ENCODE measurements at places on chromosomes 4 and X.

DNA sequence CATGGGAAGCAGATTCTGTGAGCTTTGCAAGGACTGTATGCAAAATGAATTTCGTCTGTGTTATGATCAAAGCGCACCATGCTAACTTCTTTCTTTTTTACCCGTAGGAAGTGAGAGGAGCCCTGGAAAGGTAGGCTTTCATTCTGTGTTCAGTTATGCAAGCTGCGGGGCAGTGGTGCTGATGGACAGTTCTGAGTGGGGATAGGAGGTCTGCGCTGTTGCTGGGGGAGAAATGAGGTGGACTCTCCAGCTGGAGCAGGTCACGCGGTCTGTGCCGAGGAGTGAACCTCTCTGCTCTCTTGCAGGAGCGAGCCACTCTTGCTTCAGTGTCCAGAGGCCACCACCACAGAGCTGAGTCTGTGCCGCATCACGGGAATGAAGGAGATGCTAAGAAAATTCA lies 4.5 kb downstream of the TRIML1 start:
- no peak for DNase-seq

GRCh38 chr4:20249333-20249732 lies 2.4 kb upstream of the SLIT2 start:
- DNase-seq, result peak; percentile 10

DNA sequence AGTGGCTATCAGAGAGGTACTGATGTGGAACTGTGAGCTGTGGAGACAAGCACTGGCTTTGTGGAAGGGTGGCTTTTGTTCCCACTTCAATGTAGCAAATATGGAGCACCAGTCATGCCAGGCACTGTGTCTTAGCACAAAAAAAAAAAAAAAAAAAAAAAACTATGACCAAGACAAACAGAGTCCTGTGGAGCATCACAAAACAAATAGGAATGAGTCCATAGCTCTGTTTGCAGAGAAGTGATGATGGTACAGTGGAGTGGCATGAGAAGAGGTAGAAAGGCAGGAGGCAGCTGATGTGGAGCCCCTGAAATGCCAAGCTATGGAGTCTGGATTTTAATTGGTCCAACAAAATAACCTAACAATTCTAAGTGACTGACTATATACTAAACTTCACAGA lies 116.9 kb downstream of the RAB28 start:
- no peak for DNase-seq

GRCh38 chr4:119135721-119136121 lies at the start of gene MYOZ2:
Gene MYOZ2 (plus strand): TSS chr4:119135832. CDS start chr4:119136526, 694 bp downstream.
- peak; percentile 16 for DNase-seq

DNA sequence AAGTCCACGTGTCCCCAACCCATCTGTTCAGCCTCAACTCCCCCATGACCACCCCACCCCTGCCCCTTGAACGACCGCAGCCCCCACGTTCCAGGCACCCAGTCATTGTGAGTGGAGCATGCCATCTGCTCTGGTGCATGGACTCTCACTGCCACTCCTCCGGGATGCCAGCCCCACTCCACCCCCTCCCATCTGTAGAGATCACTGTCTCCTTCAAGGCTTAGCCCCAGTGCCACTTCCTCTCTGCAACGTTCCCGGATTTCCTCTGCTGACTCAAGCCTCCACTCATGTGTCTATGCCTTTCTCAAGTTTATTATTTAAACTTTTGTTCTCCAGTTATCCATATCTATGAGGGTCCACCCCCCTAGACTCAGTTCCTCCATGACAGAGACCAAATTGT lies 54.0 kb downstream of the MAML3 start:
- DNase-seq, result no peak

GRCh38 chr4:133584714-133585113 lies 435.6 kb downstream of the PCDH10 start:
- DNase-seq, result no peak

GRCh38 chr4:59597536-59598329 lies 1602.4 kb upstream of the ADGRL3 start:
- no peak for DNase-seq

DNA sequence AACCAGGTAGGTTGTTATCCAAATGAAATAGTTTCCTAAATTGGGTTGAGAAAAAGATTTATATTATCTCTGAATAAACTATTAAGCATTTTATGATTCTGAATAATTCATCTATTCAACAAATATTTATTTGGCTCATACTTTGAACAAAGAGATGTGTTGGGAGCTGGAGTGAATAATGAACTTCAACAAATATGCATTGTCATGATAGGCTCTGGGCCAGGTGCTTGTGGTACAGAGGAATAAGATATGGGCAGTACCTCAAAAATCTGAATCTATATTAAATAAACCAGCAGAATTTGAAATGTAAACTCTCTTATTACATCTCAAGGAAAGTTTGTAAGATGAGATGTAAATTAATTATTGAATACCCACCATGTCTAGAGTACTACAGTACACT lies 75.7 kb upstream of the DCLK2 start:
- DNase-seq, result no peak

DNA sequence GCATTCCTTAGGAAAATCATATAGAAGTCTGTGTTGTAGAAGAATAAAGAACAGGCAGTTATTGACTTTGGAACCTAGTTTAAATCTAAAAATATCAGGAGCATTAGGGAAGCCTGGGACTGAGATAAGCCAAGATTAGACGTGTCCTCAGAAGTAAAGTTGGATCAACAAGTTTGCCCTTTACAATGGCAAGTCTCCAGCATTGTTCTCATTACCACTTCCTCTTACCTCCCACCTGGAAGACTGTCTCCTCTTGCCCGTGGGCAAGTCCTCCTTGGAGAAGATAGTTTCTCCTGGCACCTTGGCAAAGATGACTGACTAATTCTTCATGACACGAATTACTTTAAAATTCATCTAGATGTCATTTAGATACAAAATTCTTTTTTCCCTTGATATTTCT lies 37.8 kb downstream of the CNKSR2 start:
- DNase-seq, result peak; percentile 1

DNA sequence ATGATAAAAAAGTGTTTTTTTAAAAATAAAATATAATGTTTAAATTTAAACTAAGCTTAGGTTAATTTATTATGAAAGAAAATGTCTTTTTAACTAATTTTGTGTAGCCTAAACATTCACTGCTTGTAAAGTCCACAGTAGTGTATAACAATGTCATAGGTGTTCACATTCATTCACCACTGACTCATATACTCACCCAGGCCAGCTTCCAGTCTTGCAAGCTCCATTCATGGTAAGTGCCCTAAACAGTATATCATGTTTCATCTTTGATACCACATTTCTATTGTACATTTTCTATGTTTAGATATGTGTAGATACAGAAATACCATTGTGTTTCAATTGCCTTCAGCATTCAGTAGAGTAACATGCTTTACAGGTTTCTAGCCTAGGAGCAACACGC lies 530.3 kb downstream of the EPHA5 start:
- no peak for DNase-seq

DNA sequence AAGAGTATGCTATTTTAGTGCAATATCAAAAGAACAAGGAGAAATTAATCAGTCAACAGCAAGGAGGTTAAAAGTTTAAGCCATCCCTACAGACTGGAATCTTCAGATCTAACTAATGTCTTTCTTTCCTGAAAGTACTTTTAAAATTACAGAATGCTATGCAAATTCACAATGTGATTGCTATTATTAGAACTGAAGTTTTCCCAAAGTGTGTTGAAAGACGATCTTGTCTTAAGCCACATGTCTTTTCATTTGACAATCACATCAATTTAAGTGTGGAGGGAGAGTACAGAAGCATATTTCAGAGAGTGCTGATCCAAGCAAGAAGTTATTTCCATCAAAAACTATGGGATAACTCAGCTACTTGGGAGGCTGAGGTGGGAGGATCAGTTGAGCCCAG lies 64.7 kb upstream of the TNIP3 start:
- DNase-seq, result no peak

DNA sequence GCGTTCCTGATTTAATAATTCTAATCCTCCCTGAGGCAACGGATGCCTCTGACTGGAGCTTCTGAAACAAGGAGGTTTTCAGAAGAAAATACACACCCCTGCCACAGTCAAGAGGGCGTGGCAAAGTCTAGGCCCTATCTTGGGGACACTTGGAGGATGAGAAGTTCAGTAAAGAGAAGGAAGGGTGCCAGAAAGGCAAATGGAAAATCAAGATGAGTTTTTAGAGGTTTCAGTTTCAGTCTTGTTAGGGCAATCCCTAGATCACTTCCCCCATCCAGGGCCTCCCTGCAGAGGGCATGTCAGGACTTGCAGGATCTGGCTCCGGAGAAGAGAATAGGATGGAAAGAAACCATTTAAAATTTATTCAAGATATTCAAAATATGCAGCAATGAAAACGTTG lies 28.5 kb upstream of the FGF2 start:
- peak; percentile 62 for DNase-seq

DNA sequence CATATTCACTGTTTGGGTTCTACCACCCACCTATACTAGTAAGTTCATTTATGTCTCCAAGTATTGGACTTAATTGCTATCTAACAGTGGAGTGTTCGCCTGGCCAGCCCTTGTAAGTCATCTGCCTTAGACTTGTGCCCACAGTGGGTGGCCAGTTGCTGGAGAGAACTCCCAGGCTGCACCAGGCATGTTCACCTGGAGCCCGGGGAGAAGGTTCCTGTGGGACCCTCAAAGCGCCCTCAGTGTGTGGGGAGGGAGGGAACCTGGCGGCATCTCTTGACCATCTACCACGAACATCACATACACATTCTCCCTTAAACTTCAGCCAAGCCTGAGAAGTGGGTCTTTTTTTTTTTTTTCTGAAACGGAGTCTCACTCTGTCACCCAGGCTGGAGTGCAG lies 138.1 kb downstream of the CPZ start:
- no peak for DNase-seq

GRCh38 chr4:77052352-77052751 lies 23.4 kb downstream of the CCNI start:
- DNase-seq, result peak; percentile 29

GRCh38 chr4:127856813-127857447 lies 23.8 kb upstream of the PLK4 start:
- peak; percentile 37 for DNase-seq

DNA sequence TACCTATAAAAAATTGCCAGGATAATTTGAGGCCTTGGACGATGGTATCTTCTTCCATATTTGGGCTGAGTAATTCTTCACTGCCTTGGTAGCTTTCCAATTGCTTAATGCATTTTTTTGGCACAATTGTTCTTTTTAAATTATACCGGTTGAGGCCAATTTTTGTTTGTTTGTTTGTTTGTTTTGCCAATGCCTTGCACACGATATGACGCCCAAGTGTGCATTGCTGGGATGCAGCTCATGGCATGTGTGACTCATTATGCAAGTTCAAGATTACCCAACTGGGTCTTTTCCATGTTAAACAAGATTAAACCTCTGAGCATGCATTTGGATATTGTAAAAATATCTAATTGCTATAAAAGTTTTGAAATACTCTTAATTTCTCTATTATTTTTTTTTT lies 71.1 kb upstream of the KCNIP4 start:
- no peak for DNase-seq
